ENCODE measurements at places on chromosomes 13 and 19.

DNA sequence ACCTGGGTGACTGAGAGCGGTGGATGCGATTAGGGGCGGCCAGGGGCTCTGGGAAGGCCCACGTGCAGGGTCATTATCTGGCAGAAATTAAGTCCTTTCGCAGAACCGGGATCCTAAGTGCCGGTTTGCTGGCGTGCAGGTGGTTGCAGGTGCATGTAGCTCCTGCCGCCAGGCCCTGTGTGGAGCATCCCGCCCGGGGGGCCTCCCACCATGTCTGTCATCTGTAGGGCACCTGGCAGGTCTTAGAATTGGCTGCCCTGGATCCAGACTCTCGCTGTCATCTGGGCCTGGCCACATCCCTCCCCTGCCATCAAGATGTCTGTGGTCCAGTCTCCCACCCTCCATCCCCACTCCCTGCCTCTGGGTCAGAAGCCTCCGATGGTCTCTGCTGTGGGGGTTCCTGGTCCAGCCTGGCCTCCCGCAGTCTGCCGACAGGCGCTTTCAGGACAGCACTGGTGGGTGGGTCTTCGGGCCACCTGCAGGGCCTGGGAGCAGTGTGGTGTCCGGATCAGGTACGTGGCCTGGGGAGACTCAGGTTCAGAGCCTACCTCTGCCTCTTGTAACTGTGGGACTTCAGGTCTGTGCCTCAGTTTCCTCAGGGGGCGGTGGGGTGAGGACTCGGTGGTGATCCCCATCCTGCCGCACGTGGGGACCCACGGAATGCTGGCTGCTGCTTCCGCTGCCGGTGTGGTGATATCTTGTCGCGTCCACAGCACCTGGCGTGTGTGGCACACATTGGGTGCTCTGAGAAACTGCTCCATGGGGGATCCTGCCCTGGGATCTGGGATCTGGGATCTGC is 5.4 kb downstream of the GNA11 start:
- no peak for DNase-seq

- no peak for DNase-seq
These were observed 36.4 kb upstream of the MBNL2 start for GRCh38 chr13:97185751-97186150.

DNA sequence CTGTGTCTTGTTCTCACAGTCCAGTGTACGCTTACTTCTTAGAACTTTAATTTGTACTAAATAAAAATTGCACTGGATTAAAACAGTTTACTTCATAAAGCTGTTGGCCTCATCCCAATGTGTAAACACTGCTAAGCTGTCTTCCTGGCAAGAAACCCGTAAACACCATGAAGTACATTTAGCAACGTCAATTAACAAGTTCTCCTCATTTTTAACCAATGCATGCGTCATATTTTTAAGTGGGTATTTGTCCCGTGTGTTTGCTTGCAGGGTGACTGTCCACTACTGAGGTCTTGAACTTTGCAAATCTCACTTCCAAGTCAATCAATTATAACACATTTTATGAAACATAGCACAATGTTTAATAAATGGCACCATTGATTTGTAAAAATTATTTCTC is 28.2 kb downstream of the LAIR2 start:
- DNase-seq = no peak

GRCh38 chr19:46431824-46432223 is 3.1 kb upstream of the PNMA8C start:
- DNase-seq = no peak

DNA sequence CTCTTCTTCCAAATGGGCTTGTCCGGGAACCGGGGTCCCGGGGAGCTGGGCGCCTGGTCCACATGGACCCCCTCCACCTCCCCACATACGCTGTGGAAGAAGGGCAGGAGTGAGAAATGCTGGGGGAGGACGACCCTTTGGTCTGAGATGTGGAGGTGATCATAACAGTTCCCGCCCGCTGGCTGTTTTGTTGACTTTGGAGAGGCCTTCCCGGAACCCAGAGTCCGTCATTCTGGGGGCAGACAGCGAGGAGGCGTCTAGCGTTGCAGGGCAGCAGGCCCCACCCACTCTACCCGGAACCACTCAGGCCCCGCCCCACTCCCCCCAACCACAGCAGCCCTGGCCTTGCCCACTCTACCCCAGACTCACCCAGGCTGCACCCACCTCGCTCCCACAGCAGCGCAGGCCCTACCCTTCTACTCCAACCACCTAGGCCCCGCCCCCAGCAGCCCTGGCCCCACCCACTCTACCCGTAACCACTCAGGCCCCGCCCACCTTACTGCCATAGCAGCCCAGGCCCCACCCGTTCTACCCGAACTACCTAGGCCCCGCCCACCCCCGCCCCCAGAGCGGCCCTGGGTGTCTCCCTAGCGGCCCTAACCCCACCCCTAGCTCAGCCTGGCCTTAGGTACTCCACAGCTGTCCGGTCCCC is 7.1 kb downstream of the GPR108 start:
- peak; percentile 52 for DNase-seq

- DNase-seq = no peak
These were observed 10.6 kb downstream of the CCDC97 start for GRCh38 chr19:41320568-41320967.

DNA sequence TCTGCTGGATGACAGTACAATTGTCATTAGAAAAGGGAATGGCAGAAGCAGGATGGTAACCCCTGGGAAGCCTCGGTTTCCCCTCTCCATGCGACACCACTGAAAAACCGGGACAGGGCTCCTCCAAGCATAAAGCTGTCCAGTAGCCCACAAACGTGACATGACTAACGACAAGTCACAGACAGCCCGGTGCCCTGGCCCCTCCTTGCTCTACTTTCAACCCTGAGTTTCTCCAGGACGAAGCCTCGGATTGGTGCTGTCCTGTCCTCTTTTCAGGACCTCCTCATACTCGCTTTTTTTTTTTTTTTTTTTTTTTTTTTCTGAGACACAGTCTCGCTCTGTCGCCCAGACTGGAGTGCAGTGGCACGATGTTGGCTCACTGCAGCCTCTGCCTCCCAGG is 16.3 kb downstream of the DPP9 start:
- no peak for DNase-seq

Measured in stimulated activated CD4-positive, alpha-beta T cell treated with anti-CD3 and anti-CD28 coated beads, Interleukin-4, amount 100 ng/mL, for 24 hours (primary cell).